ENCODE measurements at places on chromosomes 2 and 18.

DNA sequence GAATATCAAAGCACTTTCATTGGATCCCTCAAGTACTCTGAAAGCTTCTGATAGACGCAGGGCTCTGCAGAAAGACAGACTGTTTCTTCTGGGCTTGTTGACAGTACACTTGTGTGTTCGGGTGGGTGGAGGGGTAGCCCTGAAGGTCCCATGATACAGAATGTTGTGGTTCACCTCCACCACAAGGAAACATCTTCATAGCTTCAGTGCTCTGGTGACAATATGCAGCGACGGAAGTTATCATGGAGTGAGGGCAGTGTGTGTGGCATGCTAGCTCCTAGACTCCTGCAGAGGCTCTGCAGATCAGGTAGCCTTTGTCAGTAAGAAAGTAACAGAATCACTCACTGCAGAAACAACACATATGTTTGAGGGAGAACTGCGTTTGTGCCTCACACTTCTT, 90.7 kb downstream of the MEIS1 start:
- no peak for DNase-seq

GRCh38 chr2:96233880-96234316, 25.3 kb upstream of the STARD7 start:
- no peak for DNase-seq

DNA sequence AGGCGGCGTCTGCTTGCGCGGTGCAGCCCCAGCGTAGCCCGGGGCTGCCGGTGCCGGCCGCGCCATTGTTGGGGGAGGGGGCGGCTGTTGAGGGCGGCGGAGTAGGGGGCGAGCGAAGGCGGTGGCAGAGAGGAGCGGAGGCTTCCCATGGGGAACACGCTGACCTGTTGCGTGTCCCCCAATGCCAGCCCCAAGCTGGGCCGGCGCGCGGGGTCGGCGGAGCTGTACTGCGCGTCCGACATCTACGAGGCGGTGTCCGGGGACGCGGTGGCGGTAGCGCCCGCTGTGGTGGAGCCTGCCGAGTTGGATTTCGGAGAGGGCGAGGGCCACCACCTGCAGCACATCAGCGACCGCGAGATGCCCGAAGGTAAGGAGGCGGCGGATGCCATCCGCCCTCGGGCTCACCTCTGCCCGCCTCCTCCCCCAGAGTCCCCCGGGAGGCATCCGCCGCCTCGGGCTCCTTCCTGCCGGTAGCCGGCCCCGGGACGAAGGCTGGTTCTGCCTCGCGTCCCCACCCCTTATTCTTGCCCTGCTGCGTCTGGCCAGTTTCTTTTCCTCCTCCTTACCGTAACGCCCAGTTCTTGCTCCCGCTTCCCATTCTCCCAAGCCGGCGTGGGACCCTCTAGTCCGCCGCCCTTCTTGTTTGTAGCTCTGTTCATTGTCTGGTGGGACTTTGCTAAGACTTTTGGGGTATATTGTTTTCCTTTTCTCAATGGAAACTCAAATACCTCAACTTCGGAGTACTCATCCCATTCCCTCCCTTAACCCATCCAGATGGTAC, 500 bp downstream of the CCNYL1 start:
- DNase-seq = no peak

GRCh38 chr2:237435844-237436587, 22.1 kb upstream of the COL6A3 start:
- DNase-seq = no peak

- DNase-seq = no peak
These were observed 57.3 kb upstream of the KLF7 start for GRCh38 chr2:207223051-207223450.

DNA sequence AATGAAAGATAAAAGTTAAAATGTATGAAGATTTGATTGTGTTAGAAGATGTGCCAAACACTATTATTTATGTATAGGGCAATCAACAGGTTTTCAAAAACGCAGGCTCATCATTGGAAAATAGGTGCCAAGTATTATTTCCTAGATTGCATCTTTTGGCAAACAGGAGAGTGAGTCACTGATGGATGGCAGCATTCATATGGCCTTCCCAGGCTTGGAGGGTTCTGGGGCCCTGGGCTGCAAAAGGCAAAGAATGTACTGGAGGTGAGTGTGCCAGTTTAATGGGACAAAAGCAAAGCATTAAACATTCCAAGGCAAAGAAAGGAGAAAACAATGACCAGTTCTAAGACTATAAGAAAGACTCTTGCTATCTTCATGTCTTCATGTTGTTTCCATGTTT, 379.4 kb downstream of the RIT2 start:
- DNase-seq = no peak

DNA sequence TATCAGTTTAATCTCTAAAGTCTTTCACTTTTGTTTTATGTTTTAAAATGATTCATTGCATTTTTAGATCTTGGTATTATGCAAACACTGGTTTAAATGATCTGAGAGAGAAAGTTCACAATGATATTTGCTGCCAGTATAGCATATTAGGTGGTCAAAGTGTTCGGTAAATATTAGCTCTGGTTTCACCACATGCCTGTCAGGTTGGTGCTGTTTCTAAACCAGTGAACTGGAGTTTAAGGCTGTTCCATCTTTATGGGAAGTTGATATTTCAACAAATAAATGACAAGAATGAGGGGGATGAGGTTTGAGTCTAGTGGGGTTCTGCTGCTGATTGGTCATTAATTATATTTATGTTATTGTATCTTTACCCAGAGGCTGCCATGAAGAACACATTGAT, 436.4 kb downstream of the DCDC2C start:
- no peak for DNase-seq

DNA sequence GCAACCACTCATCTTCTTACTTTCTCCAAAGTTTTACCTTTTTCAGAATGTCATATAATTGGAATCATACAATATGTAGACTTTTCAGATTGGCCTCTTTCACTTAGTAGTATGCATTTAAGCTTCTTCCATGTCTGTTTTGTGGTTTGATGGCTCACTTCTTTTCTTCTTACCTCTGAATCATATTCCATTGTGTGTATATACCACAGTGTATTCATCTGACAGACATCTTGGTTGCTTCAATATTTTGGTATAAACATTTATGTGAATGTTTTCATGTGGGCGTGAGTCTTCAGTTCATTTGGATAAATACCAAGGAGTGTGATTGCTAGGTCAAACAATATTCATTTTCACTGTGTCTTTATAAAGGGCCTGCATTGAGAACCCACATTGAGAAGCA, 136.1 kb upstream of the NOSTRIN start:
- DNase-seq = no peak

DNA sequence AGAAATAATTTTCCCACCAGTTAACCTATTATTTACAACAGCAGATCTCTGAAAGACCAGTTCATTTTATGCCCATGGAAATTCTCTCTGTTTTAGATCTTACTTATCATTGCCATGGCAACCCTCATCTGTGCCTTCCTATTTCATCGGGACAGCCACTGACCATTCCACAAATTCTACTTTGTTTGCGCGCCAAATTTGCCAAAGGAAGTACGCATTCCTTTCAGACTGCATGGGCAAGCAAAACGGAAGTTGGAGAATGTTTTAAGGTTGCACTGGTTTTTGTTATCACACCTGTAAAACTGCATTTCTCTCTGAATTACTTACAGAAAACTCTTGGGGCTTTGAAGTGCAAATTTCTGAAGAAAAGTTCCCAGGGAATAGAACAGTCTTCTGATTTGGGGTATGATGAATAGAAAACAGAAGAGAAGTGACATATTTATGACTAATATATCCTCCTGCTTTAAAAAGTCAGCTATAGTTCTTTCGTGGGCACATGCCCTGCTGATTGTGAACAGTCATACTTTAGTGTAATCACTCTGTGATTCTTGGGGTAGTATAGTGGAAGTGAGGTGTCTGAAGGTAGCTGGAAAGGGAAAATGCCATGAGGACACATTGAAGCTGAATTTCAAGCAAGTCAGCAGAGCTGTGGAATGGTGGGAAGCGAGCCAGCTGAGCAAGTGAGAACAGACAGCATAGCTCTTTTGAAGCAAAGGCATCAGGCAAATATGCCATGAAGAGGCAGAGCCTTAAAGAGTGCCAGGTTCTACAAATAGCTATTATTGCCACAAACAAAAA, 20.9 kb downstream of the NETO1 start:
- no peak for DNase-seq

DNA sequence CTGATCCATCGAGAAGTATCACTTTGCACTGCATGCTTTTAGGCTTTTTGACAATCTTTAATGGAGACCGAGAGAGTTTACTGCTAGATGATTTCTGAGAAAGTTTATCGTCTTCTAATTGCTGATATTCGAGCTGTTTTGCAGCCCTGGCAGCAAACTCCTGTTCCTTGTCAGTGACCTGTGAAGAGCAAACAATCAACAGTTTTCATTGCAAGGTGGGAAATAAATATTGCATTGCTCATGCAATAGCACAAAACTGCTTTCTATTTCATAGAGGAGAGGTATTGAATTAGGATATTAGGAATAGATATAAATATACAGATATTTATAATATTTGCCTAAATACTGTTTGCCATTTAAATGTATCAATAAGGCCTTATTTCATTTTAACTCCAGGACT, 65.5 kb downstream of the EPB41L3 start:
- DNase-seq = no peak

- DNase-seq = no peak
These were observed 7.2 kb downstream of the SMAD4 start for GRCh38 chr18:51037230-51037629.

DNA sequence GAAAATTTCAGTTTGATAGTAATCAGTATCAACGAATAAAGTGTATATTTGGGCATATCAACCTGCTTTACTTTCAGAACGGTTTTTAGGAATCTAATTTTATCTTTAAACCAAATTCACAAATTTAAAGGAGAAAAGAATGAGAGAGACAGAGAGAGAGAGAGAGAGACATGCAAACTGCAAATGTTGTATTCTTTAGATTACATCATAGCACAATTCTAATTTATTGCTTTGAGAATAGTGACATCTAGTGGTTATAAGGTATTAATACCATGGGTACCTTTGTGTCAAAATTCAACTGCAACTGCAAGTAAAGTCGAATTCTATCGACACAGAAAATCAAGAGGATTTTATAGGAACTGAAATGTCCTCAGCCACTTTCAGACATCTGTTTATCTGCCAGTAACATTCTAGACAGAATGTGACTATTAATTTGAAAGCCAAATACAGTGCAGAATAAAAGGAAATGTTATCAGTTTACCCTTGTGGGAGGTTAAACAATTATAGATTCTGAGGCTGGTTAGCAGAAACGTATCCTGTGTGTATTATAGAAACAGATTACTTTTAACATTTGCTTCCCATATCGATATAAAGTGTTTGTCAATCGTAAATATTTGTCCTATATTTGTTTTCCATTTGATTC, 529.8 kb upstream of the VRK2 start:
- DNase-seq = peak; percentile 5

- no peak for DNase-seq
These were observed 22.2 kb downstream of the PIK3C3 start for GRCh38 chr18:41977233-41977632.

GRCh38 chr2:12665334-12665733, 51.4 kb upstream of the TRIB2 start:
- DNase-seq = no peak

GRCh38 chr2:172655838-172656573, 79.6 kb upstream of the RAPGEF4 start:
- no peak for DNase-seq

GRCh38 chr2:118737684-118738083, 109.8 kb downstream of the EN1 start:
- no peak for DNase-seq

GRCh38 chr2:172252154-172252553, 149.5 kb upstream of the DLX2 start:
- no peak for DNase-seq
